ENCODE measurements at places on chromosomes 7 and 10.

- DNase-seq, result no peak
Measured at GRCh38 chr10:92203919-92204623, 86.8 kb downstream of the CPEB3 start.

- no peak for DNase-seq
Measured at GRCh38 chr7:33776788-33777187, 128.6 kb upstream of the BMPER start.

DNA sequence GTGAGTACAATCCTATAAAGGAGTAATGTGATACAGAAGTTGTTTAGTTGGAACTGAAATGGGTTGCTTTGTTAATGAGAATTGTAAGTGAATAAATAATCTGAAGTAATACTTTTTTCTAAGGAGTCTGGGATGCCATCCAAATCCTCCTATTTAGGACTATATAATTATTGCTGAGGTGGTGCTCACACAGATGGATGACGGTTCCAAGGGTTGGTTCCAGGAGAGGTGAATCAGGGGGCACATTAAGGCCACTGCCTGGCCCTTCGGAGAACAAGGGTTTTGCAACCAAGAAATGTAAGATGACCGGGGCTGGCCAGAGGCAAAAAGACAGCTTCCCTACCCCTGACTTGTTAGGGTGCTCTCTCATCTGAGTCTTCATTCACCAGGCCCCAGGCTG, 352.7 kb downstream of the PHTF2 start:
- no peak for DNase-seq

DNA sequence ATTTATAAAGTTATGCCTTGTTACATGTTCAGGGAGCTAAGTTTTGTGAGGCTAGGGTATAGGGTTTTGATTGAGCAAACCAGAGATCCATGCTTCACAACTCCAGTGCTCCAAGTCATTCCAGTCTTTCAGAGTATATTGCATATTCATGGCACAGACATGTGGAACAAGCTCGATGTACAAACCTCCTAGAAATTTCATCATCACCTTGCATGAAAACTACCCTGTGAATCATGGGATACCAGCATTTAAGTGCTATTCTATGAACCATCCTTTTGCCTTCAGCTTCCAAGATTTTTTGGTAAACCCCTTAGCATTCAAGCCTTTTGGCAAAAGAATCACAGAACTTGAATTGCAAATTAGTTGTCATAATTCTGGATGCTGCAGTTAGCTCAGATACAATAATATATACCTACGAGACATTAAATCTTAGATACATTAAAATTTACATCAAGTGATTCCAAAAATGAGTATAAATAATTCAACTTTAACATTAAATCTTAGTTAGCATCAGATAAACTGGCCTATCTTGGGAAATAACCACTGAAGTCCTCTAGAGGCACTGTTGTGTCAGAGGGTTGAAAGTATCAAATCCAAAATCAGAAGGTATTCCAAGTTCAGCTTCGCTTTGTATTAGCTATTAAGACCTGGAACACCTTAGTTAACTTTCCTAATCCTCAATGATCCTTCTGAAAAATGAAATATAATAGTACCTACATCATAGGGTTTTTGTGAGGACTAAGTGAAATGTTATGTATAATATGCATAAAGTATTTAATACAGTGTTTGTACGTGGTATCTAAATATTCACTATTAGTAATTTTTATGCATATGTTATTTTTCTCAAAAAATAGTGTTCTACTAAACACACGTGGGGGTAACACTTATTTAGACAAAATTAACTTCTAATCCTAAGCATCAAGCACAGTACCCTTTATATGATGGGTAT, 55.5 kb upstream of the CABCOCO1 start:
- DNase-seq, result no peak

DNA sequence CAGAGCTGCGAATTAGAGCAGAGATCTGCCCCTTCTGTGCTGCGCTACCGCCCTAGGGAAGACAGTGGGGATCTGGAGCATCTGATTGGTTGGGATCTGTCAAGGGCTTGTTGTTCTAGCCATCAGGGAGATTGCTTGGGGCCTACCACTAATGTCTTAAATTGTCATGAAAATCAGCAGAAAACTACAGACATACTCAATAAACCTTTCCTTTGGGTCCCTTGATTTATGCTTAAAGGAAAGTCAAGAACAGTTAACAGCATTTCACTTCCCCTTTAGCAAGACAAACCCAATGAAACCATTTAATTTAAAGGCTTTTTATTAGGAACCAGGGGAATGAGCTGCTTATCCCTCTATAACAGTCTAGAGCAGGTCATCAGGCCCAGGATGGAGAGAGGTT, 10.0 kb downstream of the SLC25A28 start:
- no peak for DNase-seq

DNA sequence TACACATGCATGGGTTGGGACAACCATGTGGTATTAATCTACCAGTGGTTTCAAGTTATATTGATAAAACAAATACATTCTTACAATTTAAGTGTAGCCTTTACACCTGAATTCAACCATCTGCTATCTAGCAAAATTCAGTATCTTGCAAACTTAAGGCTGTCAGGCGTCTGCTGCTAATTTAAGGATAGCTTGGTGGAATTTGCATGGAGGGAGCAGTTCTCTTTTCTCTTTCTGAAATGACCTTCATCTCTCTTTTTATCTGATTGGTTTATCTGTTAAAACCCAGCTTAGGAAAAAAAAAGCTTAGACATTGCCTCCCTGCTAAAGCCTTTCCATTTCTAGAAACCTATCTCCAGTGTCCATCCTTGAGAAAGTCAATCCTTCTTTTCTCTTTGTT, 102.3 kb downstream of the ZEB1 start:
- no peak for DNase-seq

- no peak for DNase-seq
Measured at GRCh38 chr7:80272560-80273239, 138.1 kb downstream of the GNAI1 start.

All from stimulated activated CD8-positive, alpha-beta memory T cell treated with anti-CD3 and anti-CD28 coated beads, Interleukin-7, amount 100 ng/mL, for 24 hours (primary cell).